Hematopoietic multipotent progenitor cell (in vitro differentiated cells): ENCODE measurements at places on chromosomes 13 and 19.

DNA sequence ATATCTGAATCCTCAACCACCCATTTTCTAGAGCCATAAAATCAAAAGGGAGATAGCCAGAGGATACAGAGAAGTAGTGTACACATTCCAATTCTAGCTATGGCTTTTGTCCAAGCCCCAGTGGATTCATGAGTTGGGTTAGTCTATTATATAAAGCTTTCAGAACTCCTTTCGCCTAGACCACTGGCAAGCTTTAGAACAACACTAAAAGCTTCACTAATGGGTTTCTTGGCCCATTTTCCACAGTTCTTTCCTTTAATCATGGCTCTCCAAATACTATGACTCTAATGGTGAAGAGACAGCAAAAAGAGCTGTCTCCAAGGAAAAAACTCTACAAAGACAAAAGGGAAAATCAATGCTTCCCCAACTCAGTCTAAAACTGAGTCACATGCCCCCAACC lies 48.2 kb upstream of the SLITRK5 start:
- DNase-seq, result no peak

DNA sequence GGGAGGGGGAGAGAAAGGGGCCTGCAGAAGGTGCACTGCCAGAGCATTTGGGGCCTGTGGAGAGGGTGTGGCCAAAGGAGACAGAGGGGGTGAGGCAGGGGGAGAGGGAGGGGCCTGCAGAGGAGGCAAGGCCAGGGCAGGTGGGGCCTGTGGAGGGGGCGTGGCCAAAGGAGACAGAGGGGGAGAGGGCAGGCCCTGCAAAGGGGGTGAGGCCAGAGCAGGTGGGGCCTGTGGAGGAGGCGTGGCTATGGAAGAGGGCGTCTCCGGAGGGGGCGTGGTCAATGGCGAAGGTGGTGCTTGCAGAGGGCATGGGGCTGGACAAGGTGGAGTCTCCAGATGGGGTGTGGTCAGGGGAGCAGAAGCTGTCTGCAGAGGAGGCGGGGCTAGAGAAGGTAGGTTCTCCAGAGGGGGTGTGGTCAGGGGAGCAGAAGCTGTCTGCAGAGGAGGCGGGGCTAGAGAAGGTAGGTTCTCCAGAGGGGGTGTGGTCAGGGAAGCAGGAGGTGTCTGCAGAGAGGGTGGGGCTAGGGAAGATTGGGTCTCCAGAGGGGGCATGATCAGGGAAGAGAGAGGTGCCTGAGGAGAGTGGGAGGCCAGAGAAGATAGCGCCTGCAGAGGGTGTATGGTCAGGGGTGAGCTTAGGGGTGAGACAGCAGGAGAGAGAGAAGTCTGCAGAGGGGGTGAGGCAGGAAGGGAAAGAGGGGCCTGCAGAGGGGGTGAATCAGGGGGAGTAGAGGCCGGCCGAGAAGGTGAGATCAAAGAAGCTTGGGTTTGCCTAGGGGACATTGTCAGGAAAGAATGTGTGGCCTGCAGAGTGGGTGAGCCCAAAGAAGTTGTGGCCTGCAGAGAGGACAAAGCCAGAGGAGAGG lies 3.4 kb downstream of the PRR36 start:
- DNase-seq, result peak; percentile 85

DNA sequence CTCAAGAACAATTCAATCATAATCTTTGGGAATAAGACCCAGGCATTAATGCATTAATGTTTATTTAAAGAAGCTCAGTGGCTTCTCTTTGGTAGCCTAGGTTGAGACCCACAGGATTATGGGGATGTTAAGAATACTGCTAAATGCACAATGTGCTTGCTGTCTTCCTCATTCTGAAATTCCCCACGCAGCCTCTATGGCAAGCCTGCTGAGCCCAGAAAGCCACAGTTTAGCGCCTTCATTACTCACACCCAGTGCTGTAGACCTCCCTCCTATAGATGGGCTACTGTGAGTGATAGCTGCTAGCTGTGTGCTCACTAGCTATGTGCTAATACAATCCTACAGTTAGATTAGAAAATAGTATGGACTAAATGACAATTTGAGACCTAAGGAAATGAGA lies 90.6 kb downstream of the TNFSF13B start:
- no peak for DNase-seq

DNA sequence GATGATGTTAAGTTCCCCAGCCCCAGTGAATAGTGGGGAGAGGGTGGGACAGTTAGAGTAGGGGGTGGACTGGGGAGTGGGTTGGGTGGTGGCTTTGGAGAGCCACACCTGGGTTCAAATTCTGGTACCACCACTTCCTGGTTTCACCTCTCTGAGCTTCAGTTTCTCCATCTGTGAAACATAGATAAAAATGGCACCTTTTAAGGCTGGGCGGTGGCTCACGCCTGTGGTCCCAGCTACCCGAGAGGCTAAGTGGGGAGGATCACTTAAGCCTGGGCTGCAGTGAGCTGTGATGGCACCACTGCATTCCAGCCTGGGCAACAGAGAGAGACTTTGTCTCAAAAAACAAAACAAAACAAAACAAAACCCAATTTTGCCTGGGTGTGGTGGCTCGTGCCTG lies 5.9 kb downstream of the VAV1 start:
- no peak for DNase-seq

- peak; percentile 35 for DNase-seq
Measured at GRCh38 chr13:98839856-98840769, 87.6 kb upstream of the SLC15A1 start.

- DNase-seq, result no peak
Measured at GRCh38 chr19:49017041-49017665, at the start of gene LHB. Gene LHB (minus strand): TSS chr19:49017091. CDS start chr19:49017081, 10 bp downstream.

GRCh38 chr13:45826731-45827130 lies 24.8 kb downstream of the SIAH3 start:
- DNase-seq, result peak; percentile 81

DNA sequence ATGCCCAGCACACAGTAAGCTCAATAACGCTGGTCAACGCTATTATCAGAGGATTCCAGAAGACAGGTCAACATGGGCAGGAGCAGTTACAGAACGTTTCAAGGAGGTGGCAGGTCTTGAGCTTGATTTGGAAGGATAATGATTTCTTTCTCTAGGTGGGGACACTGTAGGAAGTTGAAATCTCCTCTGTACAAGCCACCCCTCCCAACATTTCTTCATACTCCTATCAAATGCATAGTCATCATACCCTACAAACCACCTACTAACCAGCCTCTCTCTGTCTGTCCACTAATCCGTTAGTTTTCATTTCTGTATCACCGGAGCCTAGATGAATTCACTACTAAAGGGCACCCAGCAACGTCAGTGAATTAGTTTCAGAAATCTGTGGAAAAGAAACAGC lies 1.3 kb downstream of the ATP7B start:
- DNase-seq, result no peak

DNA sequence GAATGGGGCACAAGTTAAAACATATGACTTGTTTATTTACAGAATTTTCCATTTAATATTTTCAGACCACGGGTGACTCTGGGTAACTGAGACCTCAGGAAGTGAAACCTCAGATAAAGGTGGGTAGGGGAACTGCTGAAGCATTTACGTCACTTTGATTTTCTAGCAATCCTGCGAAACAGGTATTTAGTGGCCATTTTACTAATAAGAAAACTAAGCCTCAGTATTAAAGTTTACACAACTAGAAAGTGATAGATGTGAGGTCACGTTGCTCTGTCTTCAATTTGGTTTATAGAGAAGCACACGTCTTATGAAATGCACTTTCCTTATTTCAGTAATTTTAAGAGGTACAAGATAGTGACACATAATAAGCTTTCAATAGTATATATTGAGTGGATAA lies 402.8 kb downstream of the FGF9 start:
- no peak for DNase-seq

- DNase-seq, result no peak
Measured at GRCh38 chr13:91270031-91270430, 77.5 kb upstream of the MIR17HG start.

- no peak for DNase-seq
Measured at GRCh38 chr19:55544776-55545439, 435 bp downstream of the SBK3 start.

DNA sequence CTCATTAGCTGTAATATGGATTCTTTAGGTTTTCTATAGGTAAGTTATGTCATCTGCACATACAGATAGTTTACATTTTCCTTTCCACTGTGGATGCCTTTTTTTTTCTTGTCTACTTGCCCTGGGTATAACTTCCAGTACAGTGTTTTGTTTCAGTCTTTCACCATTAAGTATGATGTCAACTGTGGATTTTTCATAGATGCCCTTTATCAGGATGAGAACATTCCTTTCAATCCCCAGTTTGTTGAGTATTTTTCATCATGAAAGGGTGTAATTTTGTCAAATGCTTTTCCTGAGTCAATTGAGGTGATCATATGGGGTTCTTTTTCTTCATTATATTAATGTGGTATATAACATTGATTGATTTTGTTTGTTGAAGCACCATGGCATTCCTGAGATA lies 43.6 kb upstream of the SACS start:
- DNase-seq, result no peak

GRCh38 chr13:110562036-110562597 lies 595 bp upstream of the RAB20 start:
- DNase-seq, result no peak

GRCh38 chr13:27913160-27913559 lies 6.6 kb upstream of the PDX1 start:
- no peak for DNase-seq

DNA sequence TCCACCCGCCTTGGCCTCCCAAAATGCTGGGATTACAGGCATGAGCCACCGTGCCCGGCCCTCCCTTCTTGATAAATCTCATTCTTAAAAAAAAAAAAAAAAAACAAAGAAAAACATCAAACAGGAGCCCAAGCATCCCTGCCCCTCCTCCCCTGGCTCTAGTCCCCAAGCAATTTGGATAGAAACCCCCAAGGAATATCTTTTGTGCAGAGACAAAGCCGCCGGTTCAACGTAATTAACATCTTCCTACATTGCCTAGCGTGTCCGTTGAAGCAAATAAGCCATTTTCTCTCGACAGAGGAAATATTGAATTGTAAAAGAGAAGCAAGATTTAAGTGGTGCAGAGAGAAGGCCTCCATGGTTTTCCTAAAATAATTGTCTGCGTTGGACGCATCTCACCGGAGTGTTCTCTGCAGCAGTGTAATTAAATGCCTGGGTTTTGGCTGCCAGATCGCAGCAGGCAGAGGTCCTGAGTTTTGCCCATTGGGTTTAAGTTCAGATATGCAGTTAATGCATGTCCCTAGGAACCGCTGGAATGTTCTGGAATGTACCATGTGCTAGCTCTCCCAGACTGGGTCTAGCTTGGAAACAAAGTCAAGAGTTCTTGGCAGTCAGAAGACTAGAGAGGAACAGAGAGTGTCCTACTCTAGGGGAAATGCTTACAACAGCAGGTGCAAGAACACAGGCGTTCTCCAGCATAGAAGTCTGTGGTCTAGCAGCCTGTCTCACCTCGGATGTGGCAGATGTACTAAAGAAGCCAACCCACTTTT lies 30.8 kb downstream of the PIN1 start:
- no peak for DNase-seq

GRCh38 chr13:98429977-98430736 lies 146.8 kb downstream of the STK24 start:
- DNase-seq, result no peak

GRCh38 chr19:43773725-43774102 lies 7.1 kb downstream of the KCNN4 start:
- DNase-seq, result no peak

DNA sequence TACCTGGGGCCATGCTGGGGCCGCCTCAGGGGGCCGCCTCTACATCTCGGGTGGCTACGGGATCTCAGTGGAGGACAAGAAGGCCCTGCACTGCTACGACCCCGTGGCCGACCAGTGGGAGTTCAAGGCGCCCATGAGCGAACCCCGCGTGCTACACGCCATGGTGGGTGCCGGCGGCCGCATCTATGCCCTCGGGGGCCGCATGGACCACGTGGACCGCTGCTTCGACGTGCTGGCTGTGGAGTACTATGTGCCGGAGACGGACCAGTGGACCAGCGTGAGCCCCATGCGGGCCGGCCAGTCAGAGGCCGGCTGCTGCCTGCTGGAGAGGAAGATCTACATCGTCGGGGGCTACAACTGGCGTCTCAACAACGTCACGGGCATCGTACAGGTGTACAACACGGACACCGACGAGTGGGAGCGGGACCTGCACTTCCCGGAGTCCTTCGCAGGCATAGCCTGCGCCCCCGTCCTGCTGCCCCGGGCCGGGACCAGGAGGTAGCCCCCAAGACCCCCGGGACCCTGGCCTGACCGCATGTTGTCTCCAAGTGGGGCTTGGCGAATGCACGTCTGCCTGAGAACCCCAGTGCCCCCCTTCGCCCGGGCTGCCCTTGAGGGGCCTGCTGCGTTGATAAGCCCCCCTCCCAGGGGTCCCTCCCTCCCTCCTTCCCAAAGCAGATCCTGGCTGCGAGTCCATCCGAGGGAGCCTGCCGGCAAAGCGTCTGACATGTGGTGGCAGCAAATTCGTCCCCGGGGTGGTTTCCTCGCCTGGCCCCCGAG lies 14.5 kb upstream of the CRTC1 start:
- no peak for DNase-seq

DNA sequence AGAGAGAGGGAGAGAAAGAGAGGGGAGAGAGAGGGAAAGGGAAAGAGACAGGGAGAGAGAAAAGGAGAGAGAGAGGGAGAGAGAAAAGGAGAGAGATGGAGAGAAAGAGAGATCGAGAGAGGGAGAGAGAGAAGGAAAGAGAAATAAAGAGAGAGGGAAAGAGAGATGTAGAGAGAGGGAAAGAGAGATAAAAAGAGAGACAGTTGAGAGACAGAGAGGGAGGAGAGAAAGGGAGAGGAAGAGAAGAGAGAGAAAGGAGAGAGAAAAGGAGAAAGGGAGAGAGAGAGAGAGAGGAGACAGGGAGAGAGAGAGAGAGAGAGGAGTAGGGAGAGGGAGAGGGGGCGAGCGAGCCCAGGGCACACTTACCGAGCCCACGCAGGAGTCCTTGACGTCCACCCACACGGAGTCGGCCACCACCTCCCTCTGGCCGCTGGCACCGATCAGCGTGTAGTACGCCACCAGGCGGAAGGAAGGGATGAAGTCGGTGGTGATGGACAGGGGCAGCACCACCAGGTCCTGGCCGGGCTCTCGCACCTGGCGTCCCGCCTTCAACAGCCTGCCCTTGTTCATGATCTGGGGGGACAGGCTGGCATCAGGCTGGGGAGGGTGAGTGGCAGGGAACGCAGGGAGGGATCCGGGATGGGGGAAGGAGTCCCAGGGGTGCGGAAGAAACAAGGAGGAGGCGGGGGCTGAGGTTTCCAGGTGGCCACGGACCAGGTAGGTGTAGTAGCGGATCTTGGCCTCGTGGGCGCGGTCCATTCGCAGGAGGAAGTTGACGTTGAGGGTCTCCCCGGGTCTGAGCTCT lies 10.0 kb downstream of the C3 start:
- no peak for DNase-seq

- no peak for DNase-seq
Measured at GRCh38 chr19:32642771-32643170, 32.2 kb downstream of the ANKRD27 start.

DNA sequence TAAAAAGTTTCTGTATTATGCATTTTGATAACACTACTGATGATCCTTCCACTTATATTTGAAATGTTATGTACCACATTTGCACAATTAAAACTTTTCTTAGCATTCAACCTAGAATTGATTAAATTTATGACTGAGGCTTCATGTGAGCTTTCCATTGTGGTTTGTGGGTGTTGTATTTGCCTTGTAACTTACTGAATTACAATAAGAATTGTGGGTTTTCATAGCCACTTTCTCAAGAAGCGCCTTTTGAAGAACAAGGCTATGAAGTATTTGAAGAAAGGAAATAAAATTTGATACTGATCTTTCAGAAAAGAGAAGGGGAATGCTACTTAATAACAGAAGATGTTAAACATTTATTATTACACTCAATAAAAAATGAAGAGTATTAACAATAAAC lies 7.0 kb upstream of the TEX26 start:
- DNase-seq, result no peak
